Lung (tissue), 17 donors: ENCODE measurements at places on chromosomes 4 and X.

DNA sequence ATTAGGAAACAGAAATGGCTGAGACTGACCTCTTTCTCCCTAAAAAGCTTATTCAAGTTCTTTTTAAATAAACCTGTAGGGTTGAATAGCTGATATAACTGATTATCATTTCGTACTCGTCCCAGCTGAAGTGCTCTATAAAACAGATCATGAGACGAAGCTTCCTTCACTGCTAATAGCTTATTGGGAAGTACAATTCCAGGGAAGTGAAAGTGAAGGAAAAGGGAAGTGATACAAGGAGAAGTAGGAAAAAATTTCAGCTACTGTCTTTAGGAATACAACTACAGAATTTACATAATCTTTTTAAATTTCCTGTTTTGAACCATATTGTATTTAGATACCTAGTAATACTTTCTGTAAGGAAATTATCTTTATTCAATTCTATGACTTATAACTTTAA is 103.0 kb downstream of the SNCA start:
- DNase-seq, result no peak

DNA sequence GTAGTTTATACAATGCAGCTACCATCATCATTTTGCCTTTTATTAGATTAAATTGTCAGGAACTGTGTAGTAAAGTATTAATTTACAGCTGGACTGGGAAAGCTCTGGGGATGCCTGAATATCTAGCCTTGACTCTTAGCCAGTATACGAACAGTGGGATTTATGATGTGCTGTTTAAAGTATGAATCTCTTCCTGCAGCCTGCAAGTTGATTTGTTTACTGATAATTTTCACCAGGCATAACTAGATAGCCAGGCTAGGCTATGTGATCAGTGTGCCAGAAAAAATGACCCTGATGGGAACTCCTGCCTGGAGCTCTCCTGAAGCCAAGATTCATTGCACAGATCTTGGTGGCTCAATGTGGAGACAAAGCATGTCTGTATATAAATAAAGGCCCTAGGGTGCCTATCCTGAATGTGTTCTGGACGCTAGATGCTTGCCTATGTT is 119.2 kb downstream of the SCLT1 start:
- DNase-seq, result peak; percentile 75

GRCh38 chrX:128975745-128976144 is 547.5 kb downstream of the SMARCA1 start:
- DNase-seq, result peak; percentile 35

- DNase-seq, result no peak
Observed at GRCh38 chr4:46392421-46392820, 2.5 kb upstream of the GABRA2 start.

DNA sequence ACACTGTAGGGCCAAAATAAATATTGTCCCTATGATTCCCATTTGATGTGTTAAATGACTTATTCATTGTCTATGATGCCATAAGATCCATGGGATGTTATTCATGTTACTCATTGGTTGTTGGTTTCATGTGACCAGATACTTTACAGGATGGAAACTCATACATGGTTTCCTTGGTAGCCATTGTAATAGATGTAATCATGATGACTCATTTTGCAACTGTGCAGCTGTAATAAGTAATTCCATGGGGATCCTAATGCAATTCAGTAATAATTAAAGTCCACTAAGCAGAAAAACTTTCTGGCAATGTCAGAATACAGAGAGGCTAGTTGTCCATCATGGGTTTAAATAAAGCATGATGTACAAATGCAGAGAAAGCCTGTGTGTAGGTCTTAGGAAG is 389.7 kb upstream of the NR3C2 start:
- DNase-seq, result no peak

- DNase-seq, result no peak
Observed at GRCh38 chrX:43910012-43910411, 27.8 kb upstream of the MAOB start.

DNA sequence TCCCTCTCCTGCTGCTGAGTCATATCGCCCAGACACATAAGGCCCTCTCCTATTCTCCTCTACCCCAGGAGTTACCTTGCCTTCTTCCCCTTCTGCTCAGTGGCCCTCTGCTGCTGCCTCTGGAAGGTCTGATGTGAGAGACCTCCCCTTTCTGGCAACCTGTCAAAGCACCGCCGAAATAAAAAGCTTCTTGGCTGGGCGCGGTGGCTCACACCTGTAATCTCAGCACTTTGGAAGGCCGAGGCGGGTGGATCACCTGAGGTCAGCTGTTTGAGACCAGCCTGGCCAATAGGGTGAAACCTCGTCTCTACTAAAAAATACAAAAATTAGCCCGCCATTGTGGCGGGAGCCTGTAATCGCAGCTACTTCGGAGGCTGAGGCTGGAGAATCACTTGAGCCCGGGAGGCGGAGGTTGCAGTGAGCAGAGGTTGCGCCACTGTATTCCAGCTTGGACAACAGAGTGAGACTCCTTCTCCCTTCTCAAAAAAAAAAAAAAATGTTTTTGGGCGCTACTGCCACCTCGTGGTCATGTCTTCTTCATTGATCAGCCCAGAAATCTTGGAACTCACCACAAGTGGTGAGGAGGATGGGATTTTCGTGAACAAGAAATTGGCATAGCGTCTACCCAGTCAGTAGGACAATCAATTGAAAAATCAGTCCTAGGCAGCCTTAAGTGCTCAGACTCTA is 8.6 kb upstream of the ZXDA start:
- DNase-seq, result peak; percentile 48

- no peak for DNase-seq
Observed at GRCh38 chr4:56051710-56052075, 102.9 kb downstream of the CEP135 start.

DNA sequence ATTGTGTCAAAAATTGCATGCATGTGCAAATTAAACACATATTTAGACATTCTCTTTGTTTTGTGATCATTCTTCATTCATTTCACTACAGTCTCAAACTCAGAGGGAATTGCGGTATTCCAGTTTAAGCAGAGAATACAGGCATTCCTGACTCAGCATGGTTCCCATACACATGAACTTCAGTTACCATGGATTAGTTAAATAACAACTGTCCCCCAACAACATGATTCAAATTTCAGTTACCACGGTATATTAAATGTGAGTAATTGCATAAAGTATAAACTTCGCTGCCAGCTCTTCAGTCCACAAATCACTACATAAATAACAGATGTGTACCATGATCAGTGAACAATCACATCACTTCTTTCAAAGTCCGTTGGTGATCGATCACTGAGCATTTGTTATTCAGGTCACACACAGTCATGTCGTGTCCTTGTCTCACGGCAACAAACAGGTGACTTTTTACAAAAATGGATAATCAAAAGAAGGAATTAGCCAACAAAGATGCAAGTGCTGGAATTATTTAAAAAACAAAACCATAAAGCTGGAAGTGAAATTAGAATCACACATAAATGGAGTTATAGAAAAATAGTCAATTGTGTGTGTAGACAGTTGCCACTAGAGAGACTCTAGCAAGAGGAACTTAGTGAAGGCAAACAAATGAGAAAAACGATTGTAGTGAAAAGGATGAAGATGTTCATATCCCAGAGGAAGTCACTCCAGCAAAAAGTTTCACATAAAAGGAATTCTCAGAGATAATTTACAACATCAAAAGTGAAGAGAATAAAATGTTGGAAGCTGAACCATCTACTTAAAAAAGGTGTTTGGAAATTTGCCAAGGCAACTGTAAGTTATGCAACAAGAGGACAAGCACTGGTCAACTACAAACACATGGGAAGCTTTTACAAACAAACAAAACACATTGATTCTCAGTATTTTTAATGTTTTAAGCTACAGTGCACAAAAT is 138.6 kb upstream of the SMARCAD1 start:
- DNase-seq, result peak; percentile 14

GRCh38 chrX:153401133-153401764 is at the start of gene PNMA6E:
Gene PNMA6E (minus strand): TSS chrX:153401350. CDS start chrX:153398849, 2,501 bp downstream.
- DNase-seq, result no peak

- DNase-seq, result no peak
Observed at GRCh38 chr4:20723019-20723418, 22.8 kb downstream of the PACRGL start.

GRCh38 chr4:26412381-26413372 is 77.6 kb downstream of the CCKAR start:
- DNase-seq, result peak; percentile 79

DNA sequence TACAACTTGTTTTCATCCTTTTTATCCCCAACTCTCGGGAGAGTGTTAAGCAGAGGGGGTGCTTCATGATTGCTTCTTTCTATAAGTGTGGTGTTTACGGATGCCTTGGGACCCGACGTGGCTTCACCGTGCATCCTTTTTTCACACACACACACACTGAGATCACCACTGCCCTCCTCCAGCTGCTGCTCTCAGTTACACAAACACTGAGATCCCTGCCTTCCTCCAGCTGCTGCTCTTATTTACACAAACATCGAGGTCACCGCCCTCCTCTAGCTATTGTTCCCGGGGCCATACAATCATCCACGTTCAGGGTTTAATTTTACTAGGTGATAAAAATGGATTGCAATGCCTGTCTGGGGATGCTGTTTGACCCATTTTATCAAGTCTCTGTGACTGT is 155.4 kb upstream of the FAM9B start:
- DNase-seq, result no peak

DNA sequence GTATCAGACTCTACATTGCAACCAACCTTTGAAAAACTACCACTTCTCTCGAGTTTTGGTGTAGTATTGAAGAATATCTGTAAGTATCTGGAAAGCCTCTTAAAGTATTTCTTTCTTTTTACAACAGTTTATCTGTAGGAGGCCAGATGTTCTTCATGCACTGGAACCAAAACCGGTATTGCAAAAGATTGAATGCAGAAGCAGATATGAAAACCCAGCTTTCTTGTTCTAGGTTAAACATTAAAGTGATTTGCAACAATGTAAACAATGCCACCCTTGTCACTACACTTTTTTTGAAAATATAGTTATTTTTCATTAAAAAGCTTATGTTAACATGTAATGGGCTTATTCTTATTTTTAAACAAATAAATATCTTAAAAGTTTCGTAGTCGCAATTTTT is 27.2 kb downstream of the PLS3 start:
- DNase-seq, result peak; percentile 58

DNA sequence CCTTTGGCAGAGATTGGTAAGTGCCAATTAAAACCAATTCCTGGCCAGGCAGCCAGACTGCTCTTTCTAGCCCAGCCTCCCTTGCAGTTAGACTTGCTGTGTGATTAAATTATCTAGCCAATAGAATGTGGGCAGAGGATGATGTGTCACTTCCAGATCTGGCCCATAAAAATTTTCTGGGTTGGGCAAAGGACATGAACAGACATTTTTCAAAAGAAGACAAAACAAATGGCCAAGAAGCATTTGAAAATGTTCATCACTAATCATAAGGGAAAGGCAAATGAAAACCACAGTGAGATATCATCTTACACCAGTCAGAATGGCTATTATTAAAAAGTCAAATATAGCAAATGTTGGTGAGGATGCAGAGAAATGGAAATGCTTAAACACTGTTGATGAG is 71.4 kb upstream of the STIM2 start:
- no peak for DNase-seq

DNA sequence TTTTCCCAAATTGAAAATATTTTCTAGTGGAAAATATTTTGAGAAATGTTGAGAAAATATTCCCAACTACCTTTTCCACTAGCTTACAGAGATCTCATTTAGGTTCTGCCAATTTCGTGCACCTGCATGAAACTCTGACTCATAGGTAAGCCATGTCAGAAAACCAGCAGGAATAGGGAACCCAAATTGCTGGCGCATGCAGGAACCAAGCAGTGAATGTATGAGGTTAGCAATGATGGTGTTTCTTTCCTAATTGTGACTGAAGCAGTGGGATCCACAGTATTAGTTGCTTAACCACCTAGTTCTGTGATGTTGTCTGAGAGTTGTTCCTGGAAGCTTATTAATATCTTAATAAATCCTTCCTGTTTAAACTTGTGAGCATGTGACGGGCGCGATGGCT is 381.0 kb upstream of the TRAM1L1 start:
- no peak for DNase-seq

- DNase-seq, result no peak
Observed at GRCh38 chr4:41835321-41835995, 86.9 kb upstream of the PHOX2B start.

DNA sequence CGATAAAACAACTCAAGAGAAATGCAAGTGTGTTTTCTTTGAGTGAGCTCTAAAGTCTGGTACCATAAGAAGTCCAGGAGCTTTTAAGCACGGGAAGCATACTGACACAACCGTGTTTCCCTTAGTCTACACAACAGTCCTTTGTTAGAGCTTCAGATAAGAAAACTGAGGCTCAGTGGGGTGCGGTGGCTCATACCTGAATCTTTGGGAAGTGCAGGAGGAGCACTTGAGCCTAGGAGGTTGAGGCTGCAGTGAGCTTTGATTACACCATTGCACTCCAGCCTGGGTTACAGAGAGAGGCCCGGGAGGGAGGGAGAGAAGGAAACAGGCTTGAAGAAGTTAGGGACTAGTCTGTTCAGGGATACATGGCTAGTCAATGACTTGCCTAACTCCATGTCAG is 21.9 kb downstream of the LEF1 start:
- no peak for DNase-seq

GRCh38 chr4:185196437-185196836 is 7.4 kb downstream of the CFAP97 start:
- no peak for DNase-seq

- no peak for DNase-seq
Observed at GRCh38 chr4:97577004-97577403, 566.3 kb downstream of the STPG2 start.

- no peak for DNase-seq
Observed at GRCh38 chrX:32048285-32048684, 976.4 kb upstream of the FTHL17 start.

DNA sequence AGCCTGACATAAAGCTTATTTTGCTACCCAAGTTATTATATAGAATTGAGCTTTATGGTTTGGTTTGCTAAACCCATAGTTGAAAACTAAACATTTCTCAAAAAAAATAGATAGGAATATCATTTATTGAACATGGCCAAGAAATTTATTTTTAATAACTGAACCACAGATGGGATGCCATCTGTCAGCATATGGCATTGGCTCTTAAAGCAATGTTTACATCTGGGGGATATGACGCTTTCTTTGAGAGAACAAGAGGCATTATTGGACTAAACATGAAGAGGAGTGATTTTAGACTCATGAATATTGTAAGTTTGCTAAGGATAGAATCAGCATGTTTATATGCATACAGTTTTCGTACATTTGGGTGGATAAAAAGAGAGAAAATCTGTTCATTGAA is 132.6 kb upstream of the SLIT2 start:
- DNase-seq, result peak; percentile 12

DNA sequence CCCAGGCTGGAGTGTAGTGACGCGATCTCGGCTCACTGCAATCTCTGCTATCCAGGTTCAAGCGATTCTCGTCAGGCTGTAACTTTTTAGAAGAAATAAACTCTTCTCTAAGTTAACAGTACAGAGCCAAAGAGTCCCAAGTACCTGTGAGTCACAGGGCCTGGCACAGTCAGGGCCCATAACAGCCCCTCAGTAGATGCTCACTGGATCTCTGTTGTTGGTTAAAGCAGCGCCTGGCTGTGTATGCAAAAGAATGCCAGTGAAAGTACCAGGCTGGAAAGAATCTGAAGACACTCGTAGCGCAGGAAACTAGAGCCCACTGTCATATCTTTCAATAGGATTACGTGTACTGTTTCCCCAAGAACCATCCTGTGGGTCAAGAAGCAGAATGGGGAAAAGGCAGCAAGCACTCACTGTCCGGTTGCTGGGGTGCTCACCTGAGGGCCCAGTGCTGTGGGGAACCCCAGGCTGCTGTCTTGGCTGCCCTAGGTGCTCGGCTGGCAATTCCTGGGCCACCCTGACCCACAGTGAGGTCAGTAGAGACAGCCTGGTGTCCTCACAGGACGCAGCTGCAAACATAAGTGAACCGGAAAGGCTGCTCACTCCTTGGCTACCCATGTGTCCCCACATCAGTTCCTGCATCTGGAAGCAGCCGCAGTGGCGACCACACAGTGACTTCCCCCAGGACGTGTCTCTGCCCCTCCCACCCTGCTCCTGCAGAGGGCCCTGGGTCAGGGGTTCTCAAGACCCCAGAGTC is 3.1 kb upstream of the SLBP start:
- no peak for DNase-seq
